ENCODE measurements at places on chromosomes 4 and X. TPM values are rescaled to one million over a fixed set of nuclear protein-coding genes. Genes with fewer than 3 reads are reported as not detected.

EMCN gene
- polyA plus RNA-seq = 1.4 TPM

DGAT2L6 gene
- not detected for polyA plus RNA-seq

MAGEC3 gene
- not detected for polyA plus RNA-seq

ANAPC10 gene
- polyA plus RNA-seq = 18.3 TPM

BMP2K gene
- polyA plus RNA-seq = 27.4 TPM

CSN1S1 gene
- not detected for polyA plus RNA-seq

EIF4E gene
- polyA plus RNA-seq = 22.3 TPM

CCDC158 gene
- polyA plus RNA-seq = not detected

TIMM8A gene
- 13.3 TPM for polyA plus RNA-seq

EVC2 gene
- 0.86 TPM for polyA plus RNA-seq

CXorf49 gene
- not detected for polyA plus RNA-seq

CLNK gene
- 0.39 TPM for polyA plus RNA-seq

INPP4B gene
- polyA plus RNA-seq = 1.7 TPM

NDNF gene
- 0.03 TPM for polyA plus RNA-seq

NDP gene
- 0.04 TPM for polyA plus RNA-seq
